ENCODE measurements at places on chromosomes 3 and 15. TPM values are rescaled to one million over a fixed set of nuclear protein-coding genes. Genes with fewer than 3 reads are reported as not detected.

Gene OR5K2
- total RNA-seq, result not detected

Gene CACNA1D
- total RNA-seq, result 1.9 TPM

Gene PRICKLE2
- total RNA-seq, result 22.0 TPM

Gene ATP2B2
- not detected for total RNA-seq

Gene FAM81A
- total RNA-seq, result 2.6 TPM
